ENCODE measurements at places on chromosomes 11 and 22. TPM values are rescaled to one million over a fixed set of nuclear protein-coding genes. Genes with fewer than 3 reads are reported as not detected.

DNA sequence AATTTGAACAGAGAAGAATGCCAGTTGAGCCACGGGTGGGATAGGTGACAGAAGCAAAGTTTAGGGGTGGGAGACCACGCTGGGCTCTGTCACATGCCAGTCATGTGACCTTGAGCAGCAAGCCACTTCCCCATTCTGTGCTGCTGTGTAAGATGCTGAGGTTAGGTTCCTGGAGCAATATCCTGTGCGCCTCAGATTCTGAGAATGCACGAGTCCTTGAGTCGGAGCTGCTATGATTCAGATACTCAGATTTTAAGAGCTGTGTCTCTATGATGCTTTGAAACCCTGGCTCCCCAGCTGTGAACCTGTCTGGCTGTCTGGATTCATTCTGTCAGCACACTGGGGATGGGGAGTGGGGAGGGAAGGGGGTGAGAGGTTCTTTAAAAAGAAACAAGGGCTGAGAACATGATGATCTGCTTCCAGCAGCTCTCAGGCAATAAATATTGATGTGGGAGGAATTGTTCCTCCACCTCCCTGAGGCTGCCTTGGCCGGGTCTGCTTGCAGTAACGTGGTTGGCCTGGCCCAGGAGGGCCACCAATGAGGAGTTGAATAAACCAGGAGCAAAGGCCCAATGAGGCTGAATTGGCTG lies 24.0 kb downstream of the SLCO2B1 start:
- no peak for DNase-seq

GRCh38 chr22:30516273-30516672 lies 10.8 kb upstream of the SEC14L4 start:
- no peak for DNase-seq

GRCh38 chr11:10351765-10352641 lies 47.1 kb downstream of the ADM start:
- DNase-seq, result no peak

The TIRAP gene
- total RNA-seq, result 11.3 TPM

The MB gene
- not detected for total RNA-seq
